SW 1271 (cell line): ENCODE measurements at places on chromosomes 7 and 10.
A peak's percentile ranks its signal among the peaks of the same experiment; 100 is the strongest.

DNA sequence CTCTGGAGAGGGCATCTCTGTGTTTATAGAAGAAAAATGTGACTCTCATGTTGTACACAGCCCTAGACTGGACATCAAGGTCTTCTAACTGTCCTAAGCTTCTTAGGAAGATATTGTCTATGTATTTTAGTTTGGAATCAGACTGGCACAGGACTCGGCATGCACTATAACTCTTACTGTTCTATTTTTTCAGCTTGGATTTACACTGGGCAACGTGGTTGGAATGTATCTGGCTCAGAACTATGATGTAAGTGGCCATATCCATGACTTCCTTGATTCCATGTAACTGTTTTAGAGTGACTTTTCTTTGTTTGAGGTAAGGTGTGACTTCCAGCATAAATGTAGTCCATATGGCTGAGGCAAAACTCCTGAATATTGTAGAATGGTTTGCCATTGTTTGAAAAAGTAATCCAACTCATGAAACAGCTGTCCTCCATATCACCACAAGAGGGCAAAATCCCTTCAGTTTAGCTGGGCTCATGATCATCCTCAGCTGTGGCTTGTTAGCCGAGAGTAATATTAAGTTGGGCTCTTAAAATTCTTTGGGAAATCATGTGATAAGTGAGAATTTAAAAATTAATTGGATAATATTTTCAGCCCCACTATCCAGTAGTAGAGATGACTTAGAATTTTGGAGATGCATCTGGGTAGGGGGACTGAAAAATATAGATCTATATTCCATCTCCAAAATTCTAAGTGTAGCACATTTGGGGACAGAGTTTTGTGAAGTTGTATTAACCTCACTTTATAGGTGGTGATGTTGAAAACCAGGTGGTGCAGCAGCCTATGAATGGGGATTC, 10.4 kb downstream of the STMP1 start:
- peak; percentile 45 for DNase-seq

DNA sequence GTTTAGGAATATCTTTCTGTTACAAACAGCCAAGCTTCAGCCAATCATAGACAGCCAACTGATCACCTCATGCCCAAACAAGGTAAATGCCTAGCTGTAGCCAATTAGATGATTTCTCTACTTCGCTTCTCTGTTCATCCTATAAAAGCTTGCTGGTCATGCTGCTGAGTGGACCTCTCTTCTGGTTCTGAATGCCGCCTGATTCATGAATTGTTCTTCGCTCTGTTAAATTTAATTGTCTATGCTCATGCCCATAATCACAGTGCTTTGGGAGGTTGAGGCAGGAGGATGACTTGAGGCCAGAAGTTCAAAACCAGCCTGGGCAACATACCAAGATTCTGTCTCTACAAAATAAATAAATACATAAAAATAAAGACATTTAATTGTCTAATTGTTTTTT, 698.1 kb upstream of the NRP1 start:
- DNase-seq = no peak

GRCh38 chr7:129644634-129645230, 33.2 kb downstream of the NRF1 start:
- DNase-seq = peak; percentile 56

DNA sequence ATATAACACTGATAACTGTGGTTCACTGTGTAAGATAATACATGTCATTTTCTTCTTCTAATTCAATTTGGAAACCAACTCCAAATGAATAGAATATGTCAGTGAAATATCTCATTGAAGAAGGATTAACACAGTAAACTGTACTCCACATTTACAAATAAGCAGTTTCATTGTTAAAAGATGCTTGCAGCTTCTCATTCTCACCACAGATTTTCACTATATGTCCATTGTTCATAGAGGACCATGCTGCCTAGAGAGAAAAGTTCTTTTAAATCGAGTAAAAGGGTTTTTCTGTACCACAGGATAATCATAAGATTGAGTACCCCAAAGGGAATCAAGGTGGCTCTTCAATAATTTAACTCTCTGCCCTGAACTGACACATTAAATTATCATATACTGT, 165.5 kb downstream of the LRRN3 start:
- no peak for DNase-seq

- no peak for DNase-seq
Observed at GRCh38 chr7:127598318-127598717, 4.8 kb downstream of the FSCN3 start.
